T-helper 2 cell treated with Interferon-gamma antibody and Interleukin-4, amounts not matched to agents 5 μg/mL and 100 μg/mL, for 36 hours (primary cell): ENCODE measurements at places on chromosomes 3 and 15.
A peak's percentile ranks its signal among the peaks of the same experiment; 100 is the strongest.

DNA sequence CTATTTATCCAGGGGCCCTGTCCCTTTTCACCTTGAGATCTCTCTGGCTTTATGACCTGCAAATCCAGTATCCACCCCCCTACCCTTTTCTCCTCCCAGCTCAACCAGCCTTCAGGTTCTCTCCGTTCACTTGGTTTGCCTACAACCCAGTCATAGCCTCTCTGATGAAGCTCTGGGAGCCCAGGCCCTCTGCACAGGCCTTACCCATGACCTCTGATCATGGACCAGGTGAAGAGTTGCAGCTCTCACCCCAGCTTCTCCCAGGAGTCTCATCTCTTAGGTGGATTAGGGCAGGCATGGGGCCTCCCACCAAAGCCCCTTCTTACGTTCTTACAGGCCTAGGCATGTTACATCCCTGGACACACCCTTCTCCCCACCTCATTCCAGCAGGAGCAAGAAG is 59.8 kb downstream of the EXOG start:
- H3K27ac ChIP-seq, result no peak overlapping the region
- H3K27me3 ChIP-seq, result no peaks in the 10 kb centered on the region
- no peaks in the 10 kb centered on the region for H3K36me3 ChIP-seq
- no peak for DNase-seq
- H3K4me1 ChIP-seq, result no peaks in the 10 kb centered on the region

GRCh38 chr15:68653031-68653635 is 74.3 kb downstream of the CORO2B start:
- no peaks in the 10 kb centered on the region for H3K4me1 ChIP-seq
- no peaks in the 10 kb centered on the region for H3K27me3 ChIP-seq
- no peaks in the 10 kb centered on the region for H3K36me3 ChIP-seq
- no peak overlapping the region for H3K27ac ChIP-seq
- H3K4me3 ChIP-seq, result no peak overlapping the region
- DNase-seq, result no peak

DNA sequence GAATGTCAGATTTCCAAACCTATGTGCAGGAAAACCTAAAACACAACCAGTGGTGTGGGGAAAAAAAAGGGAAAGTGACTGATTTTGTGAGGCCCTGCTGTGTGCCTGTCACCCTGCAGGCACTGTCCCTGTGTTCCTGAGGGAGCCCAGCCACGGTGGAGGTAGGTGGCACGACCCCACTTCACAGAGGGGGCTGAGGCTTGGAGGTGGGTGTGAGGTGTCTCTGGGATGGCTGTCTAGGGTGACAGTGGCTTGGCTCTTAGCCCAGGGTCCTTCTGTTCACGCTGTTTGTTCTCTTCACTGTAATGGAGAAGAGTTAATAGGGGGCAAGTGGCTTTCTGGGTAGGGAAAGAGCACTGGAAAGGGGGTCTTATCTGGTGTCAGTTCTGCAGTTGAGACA is 22.6 kb downstream of the RASGRF1 start:
- peaks cover 3% of the 10 kb centered on the region for H3K27me3 ChIP-seq
- H3K27ac ChIP-seq, result no peak overlapping the region
- no peaks in the 10 kb centered on the region for H3K36me3 ChIP-seq
- H3K4me3 ChIP-seq, result no peak overlapping the region

GRCh38 chr15:95911570-95912279 is 418.8 kb upstream of the NR2F2 start:
- H3K36me3 ChIP-seq, result no peaks in the 10 kb centered on the region
- no peak overlapping the region for H3K4me3 ChIP-seq
- DNase-seq, result no peak
- H3K4me1 ChIP-seq, result no peaks in the 10 kb centered on the region
- no peak overlapping the region for H3K27ac ChIP-seq

- H3K4me3 ChIP-seq, result no peak overlapping the region
- DNase-seq, result no peak
- no peak overlapping the region for H3K27ac ChIP-seq
- H3K4me1 ChIP-seq, result no peaks in the 10 kb centered on the region
Measured at GRCh38 chr3:80244390-80244789, 476.6 kb upstream of the ROBO1 start.

DNA sequence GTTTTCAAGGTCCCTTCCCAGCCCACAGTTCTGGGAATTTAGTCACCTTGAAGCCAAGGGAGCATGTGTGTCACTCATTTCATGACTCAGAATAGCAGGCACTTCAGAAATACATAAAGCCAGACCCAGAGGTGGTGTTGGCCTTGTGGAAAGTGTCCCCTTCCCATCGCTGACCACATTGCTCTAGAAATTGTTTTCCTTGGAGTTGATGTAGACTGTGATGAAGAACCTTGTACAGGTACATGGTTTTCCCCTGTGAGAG is 158.8 kb downstream of the SLCO3A1 start:
- H3K27ac ChIP-seq, result peak overlapping the region; percentile 18
- no peaks in the 10 kb centered on the region for H3K27me3 ChIP-seq
- H3K36me3 ChIP-seq, result no peaks in the 10 kb centered on the region
- H3K4me3 ChIP-seq, result peak overlapping the region; percentile 53
- H3K4me1 ChIP-seq, result peaks cover 38% of the 10 kb centered on the region

DNA sequence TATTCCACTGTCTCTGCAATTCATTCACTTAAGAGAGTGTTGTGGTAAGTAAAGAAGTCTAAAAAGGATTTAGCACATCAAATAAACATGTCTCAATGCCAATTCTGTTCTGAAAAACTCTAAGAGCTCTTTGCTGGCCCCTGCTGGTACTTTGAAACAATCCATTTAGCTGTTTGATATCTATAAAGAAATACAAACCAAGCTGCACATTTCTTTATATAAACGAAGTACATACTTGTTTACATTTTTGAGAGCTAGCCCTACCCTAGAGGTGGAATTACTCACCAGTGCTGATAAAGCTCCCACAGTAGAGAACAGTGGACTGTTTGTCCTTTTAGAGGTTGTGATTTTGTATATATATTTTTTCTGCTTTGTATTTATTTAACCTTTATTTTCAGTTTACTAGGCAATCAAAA is 75.5 kb downstream of the NEDD4 start:
- no peaks in the 10 kb centered on the region for H3K36me3 ChIP-seq
- no peak for DNase-seq
- H3K27ac ChIP-seq, result no peak overlapping the region
- no peak overlapping the region for H3K4me3 ChIP-seq
- H3K27me3 ChIP-seq, result no peaks in the 10 kb centered on the region
- H3K4me1 ChIP-seq, result no peaks in the 10 kb centered on the region

DNA sequence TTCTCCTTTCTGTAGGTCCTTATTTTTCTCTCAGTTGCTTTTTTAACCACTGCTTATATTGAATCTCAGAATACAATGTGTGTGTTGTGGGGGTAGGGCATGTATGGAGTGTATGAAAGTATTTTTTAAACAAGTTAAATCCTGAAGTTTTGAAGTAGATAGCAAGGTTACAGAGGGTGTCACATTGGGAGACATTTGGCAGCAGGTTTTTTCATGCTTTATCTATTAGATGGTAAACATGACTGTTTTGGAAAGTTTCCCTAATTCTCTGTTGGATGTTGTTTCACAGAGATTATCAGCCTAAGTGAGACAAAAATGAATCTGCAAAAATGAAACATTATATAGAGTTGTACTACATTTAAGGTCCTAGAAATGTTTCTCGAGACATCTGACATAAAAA is 190.6 kb upstream of the ARPP21 start:
- no peak overlapping the region for H3K4me3 ChIP-seq
- DNase-seq, result no peak
- H3K27ac ChIP-seq, result no peak overlapping the region
- H3K4me1 ChIP-seq, result no peaks in the 10 kb centered on the region
- no peaks in the 10 kb centered on the region for H3K27me3 ChIP-seq
- no peaks in the 10 kb centered on the region for H3K36me3 ChIP-seq

GRCh38 chr15:91100814-91101607 is 954 bp downstream of the SV2B start:
- peaks cover 12% of the 10 kb centered on the region for H3K4me1 ChIP-seq
- H3K36me3 ChIP-seq, result no peaks in the 10 kb centered on the region
- H3K27ac ChIP-seq, result no peak overlapping the region
- DNase-seq, result no peak

DNA sequence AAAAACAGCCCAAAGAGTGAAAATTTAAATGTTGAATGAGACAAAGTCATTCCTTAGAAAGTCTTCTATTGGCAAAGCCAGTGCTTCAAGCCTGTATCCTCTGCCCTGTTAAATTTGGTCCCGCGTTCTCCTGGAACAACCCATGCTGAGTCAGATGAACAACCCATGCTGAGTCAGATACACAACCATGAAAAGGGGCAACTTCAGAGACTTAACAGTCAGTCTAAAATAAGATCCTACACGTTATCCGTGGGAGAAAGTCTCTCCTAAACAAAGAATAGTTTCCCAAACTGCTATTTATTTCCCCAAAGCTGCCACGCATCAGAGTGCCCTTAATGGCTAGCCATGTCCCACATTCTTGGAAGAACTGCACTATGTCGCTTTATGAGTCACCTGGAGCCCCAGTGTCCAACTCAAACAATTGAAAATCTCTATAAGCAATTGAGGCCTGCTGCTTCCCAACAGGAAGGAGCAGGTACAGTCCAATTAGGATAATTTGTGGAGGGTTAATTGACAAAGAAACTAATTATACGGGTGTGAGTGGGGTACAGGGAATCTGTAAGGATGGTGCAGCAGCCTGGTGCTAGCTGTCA is 66.1 kb downstream of the WHAMM start:
- H3K36me3 ChIP-seq, result peaks cover 6% of the 10 kb centered on the region
- H3K4me3 ChIP-seq, result no peak overlapping the region
- H3K4me1 ChIP-seq, result no peaks in the 10 kb centered on the region
- no peak overlapping the region for H3K27ac ChIP-seq
- no peaks in the 10 kb centered on the region for H3K27me3 ChIP-seq

DNA sequence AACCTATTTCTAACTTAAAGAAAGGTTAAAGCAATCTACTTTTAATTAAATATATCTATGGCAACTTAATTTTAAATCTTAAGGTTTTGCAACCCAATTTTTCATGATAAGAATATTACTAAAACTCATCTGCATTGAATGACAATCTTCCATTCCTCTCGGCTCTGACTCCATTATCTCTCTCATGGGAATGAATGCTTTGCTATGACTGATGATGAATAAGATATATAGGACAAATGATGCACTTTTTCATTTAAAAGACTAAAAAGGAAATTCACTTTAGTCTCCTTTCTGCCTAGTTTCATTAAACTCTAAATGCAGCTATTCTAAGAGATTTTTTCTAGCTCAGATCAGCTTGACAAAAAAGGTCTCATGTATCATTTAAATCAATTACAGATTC is 68.7 kb downstream of the GBE1 start:
- no peaks in the 10 kb centered on the region for H3K4me1 ChIP-seq
- no peaks in the 10 kb centered on the region for H3K27me3 ChIP-seq
- no peak overlapping the region for H3K27ac ChIP-seq
- no peaks in the 10 kb centered on the region for H3K36me3 ChIP-seq
- DNase-seq, result no peak
- H3K4me3 ChIP-seq, result no peak overlapping the region

DNA sequence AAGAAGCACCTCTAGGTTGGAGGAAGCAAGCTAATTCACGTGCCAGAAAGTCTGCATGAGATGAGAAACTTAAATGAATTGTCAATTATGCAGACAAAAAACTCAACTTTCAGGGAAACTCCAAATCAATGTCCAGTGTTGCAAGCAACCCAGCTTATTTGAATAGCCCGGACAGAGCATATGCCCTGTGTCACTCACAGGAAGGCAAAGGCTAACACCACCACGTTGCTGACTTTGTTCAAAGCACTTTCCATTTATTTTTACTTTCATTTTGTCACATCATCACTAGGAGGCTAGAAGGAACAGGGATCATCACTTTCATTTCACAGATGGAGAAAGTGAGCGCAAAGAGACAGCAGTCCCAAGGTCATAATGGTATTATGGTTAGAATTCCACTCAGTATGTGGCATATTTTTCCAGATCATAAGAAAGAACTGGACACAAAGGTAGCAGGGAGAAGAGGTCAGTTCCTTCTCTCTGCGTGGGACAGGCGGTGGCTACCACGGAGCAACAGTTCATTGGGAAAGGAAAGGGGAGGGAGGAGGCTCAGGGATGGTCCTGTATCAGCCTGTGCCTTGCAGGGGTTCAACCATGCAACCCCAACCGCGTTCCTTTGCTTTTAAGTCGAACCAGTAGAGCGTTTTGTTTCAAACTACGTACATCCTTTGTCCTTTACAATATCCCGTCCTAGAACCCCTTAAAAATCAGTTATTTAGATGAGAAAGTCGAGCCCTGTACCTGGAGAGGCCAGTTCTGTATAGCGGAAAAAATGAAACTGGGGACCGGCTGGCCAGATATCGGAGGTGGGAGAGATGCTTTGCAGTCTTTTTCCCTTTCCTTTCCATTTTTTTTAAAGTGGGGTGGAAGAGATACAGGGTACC is 1.1 kb downstream of the HEG1 start:
- H3K27ac ChIP-seq, result peak overlapping the region; percentile 90
- peak overlapping the region; percentile 97 for H3K4me3 ChIP-seq
- H3K36me3 ChIP-seq, result peaks cover 22% of the 10 kb centered on the region
- peaks cover 45% of the 10 kb centered on the region for H3K4me1 ChIP-seq
- no peak for DNase-seq

GRCh38 chr3:182238126-182238525 is 526.4 kb downstream of the SOX2 start:
- H3K27me3 ChIP-seq, result no peaks in the 10 kb centered on the region
- H3K36me3 ChIP-seq, result no peaks in the 10 kb centered on the region
- DNase-seq, result no peak
- no peak overlapping the region for H3K4me3 ChIP-seq

- H3K27ac ChIP-seq, result peak overlapping the region; percentile 84
- no peaks in the 10 kb centered on the region for H3K36me3 ChIP-seq
- peaks cover 13% of the 10 kb centered on the region for H3K4me1 ChIP-seq
- H3K4me3 ChIP-seq, result peak overlapping the region; percentile 72
- DNase-seq, result peak; percentile 8
- H3K27me3 ChIP-seq, result peaks cover 11% of the 10 kb centered on the region
Measured at GRCh38 chr3:100650651-100651619, 41.5 kb downstream of the ADGRG7 start.

DNA sequence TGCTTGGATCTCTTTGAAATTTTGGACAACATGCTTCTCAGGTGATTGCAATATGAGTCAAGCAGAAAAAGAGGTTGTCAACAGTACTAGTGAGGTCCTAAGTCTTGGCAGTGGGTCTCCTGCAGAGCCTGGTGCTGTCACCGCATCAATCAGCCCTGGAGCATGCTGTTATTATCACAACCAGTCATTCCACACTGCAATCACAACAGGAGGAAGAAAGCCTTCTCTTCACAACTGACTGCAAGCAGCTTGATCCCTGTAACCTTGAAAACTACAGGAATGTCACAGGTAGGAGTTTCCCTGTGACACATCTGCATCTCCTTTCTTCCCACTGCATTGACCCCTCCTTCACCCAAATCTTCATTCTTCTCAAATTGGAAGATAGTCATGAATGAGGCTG is 451.1 kb upstream of the ATP11B start:
- H3K4me1 ChIP-seq, result no peaks in the 10 kb centered on the region
- H3K27ac ChIP-seq, result no peak overlapping the region
- DNase-seq, result no peak
- no peak overlapping the region for H3K4me3 ChIP-seq

GRCh38 chr3:169836078-169836941 is 23.6 kb upstream of the LRRC34 start:
- H3K36me3 ChIP-seq, result no peaks in the 10 kb centered on the region
- no peak overlapping the region for H3K27ac ChIP-seq
- no peaks in the 10 kb centered on the region for H3K4me1 ChIP-seq
- no peak overlapping the region for H3K4me3 ChIP-seq

- H3K27me3 ChIP-seq, result no peaks in the 10 kb centered on the region
- no peak overlapping the region for H3K4me3 ChIP-seq
- peak; percentile 29 for DNase-seq
- H3K27ac ChIP-seq, result no peak overlapping the region
- peaks cover 38% of the 10 kb centered on the region for H3K4me1 ChIP-seq
Measured at GRCh38 chr3:71355862-71356261, 227.7 kb downstream of the FOXP1 start.
